ENCODE measurements at places on chromosomes 4 and X.

GRCh38 chr4:155408796-155409195 lies 32.0 kb upstream of the MAP9 start:
- no peak for DNase-seq

DNA sequence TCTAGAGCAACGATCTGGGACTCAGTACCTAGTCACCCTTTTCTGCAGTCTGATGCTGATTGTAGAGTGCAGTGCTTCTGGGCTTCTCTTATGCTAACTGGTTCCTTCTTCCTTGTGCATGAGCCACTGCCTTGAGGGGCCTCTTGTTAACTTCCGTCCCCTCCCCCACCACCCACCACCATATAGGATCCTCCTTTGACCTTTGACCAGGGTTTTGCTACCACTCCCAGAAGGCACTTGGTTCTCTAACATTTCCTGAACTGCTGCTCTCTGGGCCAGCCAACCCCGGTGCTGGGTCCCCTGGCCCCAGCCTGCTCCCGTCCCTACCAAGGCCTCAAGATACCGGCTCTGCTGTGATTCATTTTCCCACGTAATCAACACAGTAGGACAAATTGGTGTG lies 104.6 kb upstream of the KLF3 start:
- no peak for DNase-seq

GRCh38 chrX:119635799-119636198 lies 29.6 kb upstream of the NKRF start:
- no peak for DNase-seq

- no peak for DNase-seq
Measured at GRCh38 chr4:153725136-153725830, 34.5 kb downstream of the RNF175 start.

- no peak for DNase-seq
Measured at GRCh38 chr4:10584042-10584441, 100.5 kb downstream of the CLNK start.

GRCh38 chrX:44062840-44063239 lies 89.7 kb upstream of the NDP start:
- no peak for DNase-seq

GRCh38 chr4:6257247-6258025 lies 12.2 kb upstream of the WFS1 start:
- DNase-seq: no peak

Measured in iPS DF 19.7 (cell line).